ENCODE measurements at places on chromosomes 3 and 15. TPM values are rescaled to one million over a fixed set of nuclear protein-coding genes. Genes with fewer than 3 reads are reported as not detected.

CHRNA5 gene
- total RNA-seq, result 20.3 TPM

HAUS2 gene
- total RNA-seq, result 54.5 TPM

TGM4 gene
- total RNA-seq, result 0.10 TPM

SLC22A14 gene
- not detected for total RNA-seq

NISCH gene
- 25.7 TPM for total RNA-seq

ISLR gene
- total RNA-seq, result 0.53 TPM

NECTIN3 gene
- total RNA-seq, result 51.4 TPM

VPS33B gene
- total RNA-seq, result 7.6 TPM

GCSAM gene
- total RNA-seq, result not detected

IMPG2 gene
- total RNA-seq, result not detected

C2CD4B gene
- not detected for total RNA-seq

CMTM8 gene
- 3.5 TPM for total RNA-seq

SPESP1 gene
- total RNA-seq, result not detected

CELF6 gene
- not detected for total RNA-seq

TPRG1 gene
- total RNA-seq, result 5.4 TPM

HEG1 gene
- 71.4 TPM for total RNA-seq

ACOX2 gene
- total RNA-seq, result 2.2 TPM

TMEM207 gene
- total RNA-seq, result not detected

SLC35A5 gene
- 48.4 TPM for total RNA-seq

SLC9C1 gene
- total RNA-seq, result not detected

CGNL1 gene
- total RNA-seq, result 4.7 TPM

ALPK3 gene
- 0.12 TPM for total RNA-seq

NRG4 gene
- 0.65 TPM for total RNA-seq

POPDC2 gene
- total RNA-seq, result not detected

MCF2L2 gene
- total RNA-seq, result 0.22 TPM

Measured in A172 (cell line).